Gastrocnemius medialis (tissue), 4 donors: ENCODE measurements at places on chromosomes 11 and 22.

- peak overlapping the region; percentile 46 for H3K27ac ChIP-seq
- no peak overlapping the region for H3K4me3 ChIP-seq
- DNase-seq = no peak
- H3K27me3 ChIP-seq = no peaks in the 10 kb centered on the region
- H3K36me3 ChIP-seq = peaks cover 9% of the 10 kb centered on the region
- peaks cover 35% of the 10 kb centered on the region for H3K4me1 ChIP-seq
Measured at GRCh38 chr11:4071914-4072313, 22.7 kb upstream of the RRM1 start.

GRCh38 chr22:20957683-20958431 lies 9.2 kb upstream of the AIFM3 start:
- DNase-seq = no peak
- peak overlapping the region; percentile 62 for H3K4me3 ChIP-seq
- peaks cover 42% of the 10 kb centered on the region for H3K4me1 ChIP-seq
- H3K27me3 ChIP-seq = no peaks in the 10 kb centered on the region
- no peaks in the 10 kb centered on the region for H3K36me3 ChIP-seq

GRCh38 chr11:111414267-111414931 lies 35.3 kb upstream of the POU2AF1 start:
- no peak for DNase-seq
- H3K4me3 ChIP-seq = no peak overlapping the region
- no peaks in the 10 kb centered on the region for H3K27me3 ChIP-seq
- no peaks in the 10 kb centered on the region for H3K36me3 ChIP-seq
- H3K27ac ChIP-seq = no peak overlapping the region
- peaks cover 20% of the 10 kb centered on the region for H3K4me1 ChIP-seq

DNA sequence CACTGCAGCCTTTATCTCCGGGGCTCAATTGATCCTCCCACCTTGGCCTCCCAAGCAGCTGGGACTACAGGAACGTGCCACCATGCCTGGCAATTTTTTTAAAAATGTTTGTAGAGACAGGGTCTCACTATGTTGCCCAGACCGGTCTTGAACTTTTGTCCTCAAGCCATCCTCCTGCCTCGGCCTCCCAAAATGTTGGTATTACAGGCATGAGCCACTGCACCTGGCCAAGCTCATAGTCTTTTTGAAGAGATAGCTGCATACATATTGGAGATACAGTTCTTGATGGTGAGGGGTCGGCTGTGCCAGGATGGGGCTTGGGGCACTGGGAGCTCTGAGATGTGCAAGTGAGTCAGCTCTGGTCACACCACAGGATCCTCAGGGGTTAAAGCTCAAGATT lies 53.2 kb downstream of the CHRDL2 start:
- no peaks in the 10 kb centered on the region for H3K36me3 ChIP-seq
- no peak for DNase-seq
- no peaks in the 10 kb centered on the region for H3K27me3 ChIP-seq
- H3K4me3 ChIP-seq = no peak overlapping the region

DNA sequence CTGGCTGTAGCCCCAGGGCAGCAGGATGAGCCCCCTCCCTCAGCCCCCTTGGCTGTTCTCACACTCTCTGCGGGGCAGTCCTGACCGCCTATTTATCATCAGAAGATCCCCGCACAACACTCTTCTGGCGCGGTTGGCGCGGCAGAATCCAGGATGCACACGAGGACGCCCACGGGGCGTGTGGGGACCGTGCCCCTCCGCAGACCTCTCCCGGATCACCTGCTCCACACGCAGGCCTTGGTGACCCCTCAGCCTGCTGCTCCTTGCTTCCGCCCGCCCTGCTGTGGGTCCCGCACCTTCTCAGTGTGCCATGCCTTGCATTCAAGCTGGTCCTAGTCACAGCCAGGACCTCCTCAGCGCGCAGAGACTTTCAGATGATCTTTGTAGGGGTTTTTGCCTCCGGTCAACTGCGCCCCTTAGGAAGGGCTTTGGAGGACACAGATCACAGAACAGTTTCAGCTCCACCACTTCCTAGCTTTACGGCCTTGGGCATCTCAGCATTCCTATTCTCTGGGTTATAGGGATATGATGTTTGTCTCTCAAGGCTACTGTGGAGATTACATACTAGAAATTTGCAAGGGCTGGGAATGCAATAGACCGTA lies 841 bp upstream of the TUB start:
- H3K4me1 ChIP-seq = no peaks in the 10 kb centered on the region
- no peak overlapping the region for H3K27ac ChIP-seq
- no peak overlapping the region for H3K4me3 ChIP-seq
- DNase-seq = no peak

DNA sequence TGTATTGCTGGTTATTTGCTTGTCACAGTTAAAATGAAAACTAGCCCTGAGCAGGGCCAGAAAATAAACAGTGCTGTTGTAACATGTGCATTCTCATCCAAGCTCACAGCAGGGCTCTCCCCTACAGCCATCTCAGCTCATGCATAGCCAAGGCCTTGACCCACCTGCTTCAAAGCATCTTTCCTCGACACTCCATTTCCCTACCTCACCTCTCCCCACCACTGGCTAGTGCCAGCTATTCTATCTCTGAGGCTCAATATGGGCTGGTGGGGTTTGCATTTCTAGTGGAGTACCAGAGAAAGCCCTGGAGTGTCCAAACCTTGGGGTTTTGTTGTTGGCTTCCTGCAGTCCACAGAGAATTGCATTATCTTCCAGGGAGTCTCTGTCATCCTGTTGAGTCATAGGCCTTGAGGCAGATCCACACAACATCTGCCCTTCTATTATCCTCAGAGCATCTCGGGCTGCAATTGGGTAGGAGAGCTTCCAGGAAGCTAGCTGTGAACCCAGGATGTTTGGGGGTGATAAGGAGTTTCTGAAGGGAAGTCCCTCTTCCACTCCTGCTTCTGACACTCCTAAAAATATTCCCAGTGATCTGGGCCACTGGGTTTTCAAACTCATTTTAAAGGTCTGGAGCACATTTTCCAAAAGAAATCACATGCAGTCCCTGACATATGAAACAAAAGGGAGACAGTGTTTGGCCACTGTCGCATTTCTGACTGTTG lies 36.1 kb upstream of the AMOTL1 start:
- peaks cover 18% of the 10 kb centered on the region for H3K4me1 ChIP-seq
- H3K4me3 ChIP-seq = no peak overlapping the region
- H3K27me3 ChIP-seq = no peaks in the 10 kb centered on the region
- peak overlapping the region; percentile 73 for H3K27ac ChIP-seq
- peak; percentile 30 for DNase-seq

- H3K36me3 ChIP-seq = no peaks in the 10 kb centered on the region
- DNase-seq = no peak
- H3K4me1 ChIP-seq = no peaks in the 10 kb centered on the region
- H3K27ac ChIP-seq = no peak overlapping the region
- H3K27me3 ChIP-seq = no peaks in the 10 kb centered on the region
- no peak overlapping the region for H3K4me3 ChIP-seq
Measured at GRCh38 chr11:104858882-104859775, 39.1 kb downstream of the CASP12 start.

- no peak overlapping the region for H3K4me3 ChIP-seq
- H3K36me3 ChIP-seq = no peaks in the 10 kb centered on the region
- H3K27ac ChIP-seq = no peak overlapping the region
Measured at GRCh38 chr11:76456571-76456970, 11.8 kb downstream of the EMSY start.

DNA sequence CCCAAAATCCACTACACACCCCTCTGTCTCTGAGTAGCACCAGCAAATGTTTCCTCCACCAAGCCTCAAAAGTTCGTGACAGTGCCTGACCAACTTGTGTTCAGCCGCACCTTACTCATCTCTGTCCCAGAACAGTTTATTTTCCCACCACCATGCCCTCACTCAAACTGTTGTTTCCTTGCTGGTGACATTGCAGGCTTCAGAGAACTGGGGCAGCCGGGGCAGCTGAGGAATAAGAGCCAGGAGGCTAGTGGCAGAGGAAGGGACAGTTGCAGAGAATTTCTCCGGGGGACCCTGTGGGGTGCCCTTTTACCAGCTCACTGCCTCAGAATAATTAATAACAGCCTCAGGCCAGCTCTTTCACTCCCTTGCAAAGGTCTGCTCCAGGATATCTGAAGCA lies 709 bp upstream of the KCNE3 start:
- no peaks in the 10 kb centered on the region for H3K36me3 ChIP-seq
- DNase-seq = no peak
- peaks cover 12% of the 10 kb centered on the region for H3K4me1 ChIP-seq
- no peaks in the 10 kb centered on the region for H3K27me3 ChIP-seq
- no peak overlapping the region for H3K4me3 ChIP-seq
- H3K27ac ChIP-seq = no peak overlapping the region

DNA sequence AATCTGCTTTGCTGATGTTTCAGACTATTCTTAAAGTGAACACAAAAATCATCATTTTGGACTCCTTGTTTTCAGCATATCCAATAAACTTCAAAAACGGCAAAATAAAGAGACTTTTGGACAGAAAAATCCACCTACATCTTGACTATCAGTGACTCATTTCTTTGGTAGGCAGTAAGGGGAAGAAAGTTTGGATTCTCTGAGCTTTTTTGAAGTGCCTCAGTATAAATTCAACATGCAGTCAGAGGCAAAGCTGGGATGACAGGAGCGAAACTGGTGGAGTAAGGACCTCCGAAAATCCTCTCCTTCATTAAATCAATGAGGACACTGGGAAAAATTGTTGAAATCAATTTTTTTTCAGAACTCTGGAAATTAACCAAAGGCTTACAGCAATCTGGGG lies 29.7 kb downstream of the EFCAB6 start:
- no peaks in the 10 kb centered on the region for H3K36me3 ChIP-seq
- no peaks in the 10 kb centered on the region for H3K4me1 ChIP-seq
- no peak for DNase-seq
- H3K4me3 ChIP-seq = no peak overlapping the region

DNA sequence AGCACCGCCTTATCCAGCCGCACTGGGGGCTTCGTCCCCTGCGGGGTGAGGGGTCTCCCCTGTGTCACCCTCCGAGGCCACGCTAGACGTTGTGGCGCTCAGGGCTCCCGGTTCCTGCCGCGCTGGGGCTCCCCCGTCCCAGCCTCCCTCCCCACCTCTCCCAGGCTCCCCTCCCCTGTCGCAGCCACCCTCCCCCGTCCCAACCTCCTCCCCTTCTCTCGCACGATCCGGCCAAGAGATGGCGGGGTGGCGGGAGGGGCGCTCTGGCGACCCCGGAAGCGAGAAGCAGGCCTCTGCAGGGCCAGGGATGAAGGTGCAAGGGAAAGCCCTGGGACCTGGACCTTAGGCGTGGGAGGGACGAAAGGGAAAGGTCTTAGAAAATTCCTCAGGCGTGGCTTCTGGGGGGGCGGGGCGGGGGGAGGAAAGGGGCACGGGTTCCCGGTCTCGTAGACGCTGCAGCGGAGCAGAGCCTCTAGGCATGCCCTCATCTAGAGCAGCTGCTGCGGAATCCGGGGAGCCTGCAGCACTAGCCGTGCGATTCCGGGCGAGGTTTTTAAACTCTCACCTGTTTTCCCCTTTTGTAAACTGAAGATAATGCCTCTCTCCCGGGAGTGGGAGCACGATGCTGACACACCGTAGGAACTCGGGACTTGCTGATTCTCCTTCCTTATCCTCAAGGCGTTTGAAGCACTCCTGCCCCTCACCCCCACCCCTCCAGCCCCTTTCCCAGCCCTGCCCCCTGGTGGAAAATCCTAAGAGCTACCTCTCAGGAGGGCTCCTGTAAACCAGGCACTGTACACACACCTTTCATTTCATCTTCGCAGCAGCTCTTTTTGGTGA lies 14.4 kb downstream of the KCNJ5 start:
- peak overlapping the region; percentile 55 for H3K4me3 ChIP-seq
- DNase-seq = no peak
- H3K4me1 ChIP-seq = peaks cover 7% of the 10 kb centered on the region
- H3K36me3 ChIP-seq = no peaks in the 10 kb centered on the region

DNA sequence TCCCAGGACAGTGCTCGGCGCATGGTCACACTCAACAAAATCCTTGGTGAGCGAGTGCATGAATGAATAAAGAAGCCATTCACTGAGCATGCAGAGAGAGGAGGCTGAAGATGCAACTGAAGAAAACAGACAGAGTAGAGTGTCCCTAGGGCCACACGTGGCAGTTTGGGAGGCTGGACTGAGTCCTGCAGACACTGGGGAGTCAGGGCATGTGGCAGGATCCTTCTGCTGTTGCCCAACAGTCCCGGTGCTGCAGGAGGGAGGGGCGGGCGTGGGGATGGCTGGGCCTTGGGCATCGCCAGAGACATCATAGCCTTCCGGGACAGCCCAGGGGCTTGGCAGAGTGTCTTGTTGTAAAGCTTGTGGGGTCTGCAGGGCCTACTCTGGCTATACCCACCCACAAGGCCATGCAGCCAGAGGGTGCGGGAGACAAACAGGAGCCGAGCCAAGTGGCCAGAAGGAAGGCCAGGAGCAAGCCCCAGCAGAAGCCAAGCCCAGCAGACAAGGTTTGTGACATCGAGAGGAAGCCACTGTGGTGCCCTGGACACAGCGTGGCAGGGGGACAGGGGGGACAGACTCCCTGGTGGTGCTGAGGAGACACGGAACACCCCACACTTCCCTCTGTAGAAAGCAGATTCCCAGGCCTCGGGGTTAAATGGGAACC lies 26.7 kb upstream of the FBLN1 start:
- H3K27me3 ChIP-seq = no peaks in the 10 kb centered on the region
- H3K36me3 ChIP-seq = no peaks in the 10 kb centered on the region
- DNase-seq = peak; percentile 29
- H3K4me1 ChIP-seq = no peaks in the 10 kb centered on the region
- no peak overlapping the region for H3K27ac ChIP-seq

- H3K4me3 ChIP-seq = peak overlapping the region; percentile 81
- H3K4me1 ChIP-seq = peaks cover 58% of the 10 kb centered on the region
- H3K36me3 ChIP-seq = no peaks in the 10 kb centered on the region
- peak overlapping the region; percentile 98 for H3K27ac ChIP-seq
- no peaks in the 10 kb centered on the region for H3K27me3 ChIP-seq
- peak; percentile 93 for DNase-seq
Measured at GRCh38 chr22:46071451-46072109, 78.7 kb upstream of the PPARA start.

DNA sequence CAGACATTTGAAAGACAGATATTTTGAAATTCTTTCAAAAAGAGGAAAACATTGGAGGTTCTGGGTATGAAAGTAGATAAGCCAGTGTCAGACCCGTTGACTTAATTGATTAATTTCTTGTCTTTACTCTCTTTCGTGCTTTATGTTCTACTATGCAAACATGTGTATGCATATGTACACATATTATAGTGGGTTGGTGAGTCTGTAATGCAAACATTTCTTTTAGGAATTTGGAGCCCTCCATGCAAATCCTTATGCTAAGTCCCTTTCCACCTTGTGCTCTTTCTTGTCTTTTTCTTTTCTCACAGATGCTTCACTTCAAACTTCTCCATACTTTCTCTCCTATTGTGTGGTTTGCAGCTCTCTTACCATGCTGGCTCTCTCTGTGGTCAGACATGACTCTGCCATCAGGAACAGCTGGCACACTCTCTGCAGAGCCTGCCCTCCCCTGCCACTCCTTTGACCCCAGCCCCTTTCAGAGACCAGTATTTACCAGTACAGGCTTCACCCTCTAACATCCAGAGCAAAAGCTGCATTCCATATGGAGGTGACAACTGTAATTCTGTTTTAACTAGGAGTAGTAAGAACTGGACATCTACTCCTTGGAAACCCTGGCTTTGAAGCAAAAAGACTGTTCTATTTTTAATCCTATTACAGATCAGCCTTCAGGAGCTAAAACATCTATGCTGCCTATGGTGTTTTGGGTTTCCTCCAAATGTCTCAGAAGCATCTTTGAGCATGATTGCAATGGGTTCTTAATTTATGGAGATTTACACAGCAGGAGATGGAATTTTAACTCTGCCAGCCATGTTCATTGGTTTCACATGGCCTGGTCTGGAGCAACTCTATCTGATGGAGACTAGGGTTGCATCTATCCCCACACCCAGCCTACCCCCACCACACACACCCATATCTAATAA lies 386.9 kb upstream of the FAT3 start:
- H3K4me1 ChIP-seq = no peaks in the 10 kb centered on the region
- no peaks in the 10 kb centered on the region for H3K36me3 ChIP-seq
- DNase-seq = no peak
- H3K27ac ChIP-seq = no peak overlapping the region
